ENCODE measurements at places on chromosomes 2 and 18.

GRCh38 chr2:28233164-28233676 is 159.4 kb upstream of the FOSL2 start:
- no peak for DNase-seq

DNA sequence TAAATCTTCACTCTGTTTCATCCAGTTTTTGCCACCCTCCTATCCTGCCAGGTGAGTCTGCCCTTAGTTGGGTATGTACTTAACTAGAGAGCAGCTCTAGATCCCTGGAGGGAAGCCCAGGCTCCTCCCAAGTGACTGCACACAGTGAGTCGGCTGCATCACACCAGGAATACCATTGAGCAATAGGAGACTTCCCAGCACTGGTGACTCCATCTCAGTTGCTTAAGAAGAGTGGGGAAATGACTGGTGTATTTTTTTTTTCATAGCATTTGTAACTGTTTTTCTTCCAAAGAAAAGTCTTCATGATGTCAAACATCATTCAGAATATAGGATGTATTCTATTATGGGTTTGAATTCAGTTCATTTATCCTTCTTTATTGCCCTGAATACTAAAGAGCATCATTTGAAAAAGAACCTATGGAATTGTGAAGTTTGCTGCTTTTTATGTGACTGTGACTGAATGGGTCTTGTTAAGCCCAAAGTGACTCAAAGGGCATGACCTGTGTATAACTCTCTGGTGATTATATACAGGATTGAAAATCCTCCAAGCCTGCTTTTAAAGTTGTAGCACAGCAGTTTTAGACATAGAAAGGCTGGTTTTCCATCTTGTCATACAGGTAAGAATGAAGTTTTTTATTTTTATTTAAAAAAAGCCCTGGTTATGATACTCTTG is 84.3 kb downstream of the MAP3K20 start:
- DNase-seq, result no peak

DNA sequence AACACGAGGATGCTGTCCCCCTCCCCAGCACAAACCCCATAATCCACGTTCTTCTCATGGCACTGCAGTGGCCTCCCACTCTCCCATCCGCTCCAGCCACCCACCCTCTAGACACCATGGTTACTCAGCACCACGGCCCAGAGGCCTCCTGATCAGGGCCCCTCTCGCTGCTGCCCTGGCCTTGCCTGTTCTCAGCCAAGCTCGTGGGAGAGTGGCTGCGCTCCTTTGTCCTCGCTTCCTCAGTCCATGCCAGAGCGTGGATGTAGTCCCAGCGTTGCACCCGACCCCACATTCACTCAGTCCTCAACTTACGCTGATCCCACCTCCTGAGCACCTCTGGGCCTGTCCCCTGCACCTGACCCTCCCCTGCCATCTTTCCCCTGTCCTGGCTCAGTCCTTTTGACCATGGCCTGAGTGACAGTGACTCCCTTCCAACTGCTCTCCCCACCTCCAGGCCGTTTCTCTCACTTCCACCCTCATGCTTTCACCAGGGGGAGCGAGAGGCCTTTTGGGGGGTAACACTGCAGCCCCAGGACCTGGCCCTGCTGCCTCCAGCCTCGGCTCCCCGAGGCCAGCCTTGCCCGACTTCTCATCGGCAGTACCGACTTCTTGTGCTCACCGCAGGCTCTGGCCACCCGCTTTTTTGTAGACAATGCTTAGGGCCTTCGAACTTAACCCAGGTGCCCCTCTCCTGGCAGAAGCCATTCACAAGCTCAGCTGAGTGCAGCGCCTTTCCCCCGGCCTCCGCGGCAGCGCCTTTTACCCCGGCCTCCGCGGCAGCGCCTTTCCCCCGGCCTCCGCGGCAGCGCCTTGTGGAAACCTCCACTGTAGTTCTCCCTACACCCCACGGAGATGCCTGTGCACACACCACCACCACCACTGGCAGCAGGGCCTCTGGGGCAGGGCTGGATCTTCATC is 131.4 kb downstream of the CLIP4 start:
- DNase-seq, result no peak

- DNase-seq, result no peak
Measured at GRCh38 chr2:2536416-2537056, 205.5 kb upstream of the MYT1L start.

DNA sequence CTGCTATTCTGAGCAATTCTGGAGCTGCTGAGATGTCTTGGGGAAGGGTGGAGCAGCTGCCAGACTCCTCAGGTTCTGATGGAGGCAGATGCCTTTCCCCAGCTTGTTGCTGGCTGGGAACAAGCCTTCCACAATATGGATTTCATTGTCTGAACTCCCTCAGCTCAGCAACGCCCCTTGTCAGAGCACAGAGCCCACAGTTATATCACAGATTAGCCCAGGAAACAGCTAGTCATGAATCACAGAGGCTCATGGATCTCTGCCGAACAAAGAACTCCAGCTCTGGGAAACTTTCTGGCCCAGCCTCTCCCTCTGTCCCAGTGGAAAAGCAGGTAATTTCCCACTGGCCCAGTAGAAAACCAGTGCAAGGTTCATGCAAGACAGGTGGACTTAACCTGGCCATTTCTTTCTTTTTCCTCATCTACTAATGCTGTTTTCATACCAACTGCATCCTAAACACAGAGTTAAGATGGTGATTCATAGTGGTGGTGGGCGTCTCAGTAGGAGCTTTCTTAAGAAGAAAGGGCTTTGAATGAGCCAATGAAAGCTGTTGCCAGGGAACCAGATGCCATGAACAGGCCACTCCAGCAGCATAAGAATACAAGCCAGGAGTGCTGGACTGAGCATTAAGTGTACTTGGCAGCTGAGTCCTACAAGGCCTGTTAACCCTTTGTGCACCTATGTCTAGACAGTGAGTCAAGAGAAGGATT is 8.7 kb upstream of the KIAA2012 start:
- DNase-seq, result no peak
